ENCODE measurements at places on chromosomes 6 and 20.
A peak's percentile ranks its signal among the peaks of the same experiment; 100 is the strongest.

- DNase-seq = no peak
Observed at GRCh38 chr6:63790334-63790733, 154.7 kb downstream of the PHF3 start.

GRCh38 chr20:14336686-14337085 is 726 bp downstream of the FLRT3 start:
- no peak for DNase-seq

GRCh38 chr6:33313709-33314514 is at the start of gene TAPBP:
TSS of gene TAPBP (minus strand) at chr6:33314078. CDS start at chr6:33314041, 37 bp downstream.
- peak; percentile 78 for DNase-seq

DNA sequence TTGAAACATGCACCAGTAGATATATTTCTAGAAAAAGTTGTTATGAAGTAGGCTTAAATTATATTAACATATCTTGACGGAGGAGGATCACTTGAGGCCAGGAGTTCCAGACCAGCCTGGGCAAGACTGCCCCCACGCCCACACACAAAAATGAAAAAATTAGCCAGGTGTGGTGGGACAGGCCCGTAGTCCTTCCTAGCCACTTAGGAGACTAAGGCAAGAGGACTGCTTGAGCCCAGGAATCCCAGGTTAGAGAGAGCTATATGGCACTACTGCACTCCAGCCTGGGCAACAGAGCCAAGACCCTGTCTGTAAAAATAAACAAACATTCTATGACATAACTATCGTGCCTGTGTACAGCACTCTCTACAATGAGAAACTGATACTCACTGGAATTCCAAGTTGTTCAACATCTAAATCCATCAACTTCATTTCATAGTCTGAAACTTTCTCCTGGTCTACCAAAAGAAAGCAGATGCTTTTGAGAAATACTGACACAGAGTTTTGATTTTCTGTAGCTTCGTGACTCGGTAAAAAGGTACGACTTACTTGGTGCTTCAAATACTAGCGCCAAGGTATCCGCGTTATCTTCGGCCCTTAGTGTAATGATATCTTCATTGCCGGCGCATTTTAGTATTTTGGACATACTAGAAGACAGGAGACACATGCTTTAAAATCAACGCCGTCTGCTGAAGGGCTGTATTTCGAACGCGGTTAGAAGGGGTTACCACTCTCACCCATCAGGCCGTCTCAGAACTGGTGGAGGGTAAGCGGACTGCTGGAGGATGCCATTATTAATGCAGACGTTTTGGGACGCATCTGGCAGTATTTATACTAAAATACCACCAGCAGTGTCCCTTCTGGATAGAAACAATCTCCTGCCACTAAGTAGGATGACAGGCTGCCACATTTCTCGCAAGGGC is 1.3 kb downstream of the PCNA start:
- no peak for DNase-seq

- no peak for DNase-seq
Observed at GRCh38 chr6:162962093-162962492, 234.3 kb downstream of the PACRG start.

GRCh38 chr6:7137335-7138045 is 29.7 kb downstream of the RREB1 start:
- no peak for DNase-seq

DNA sequence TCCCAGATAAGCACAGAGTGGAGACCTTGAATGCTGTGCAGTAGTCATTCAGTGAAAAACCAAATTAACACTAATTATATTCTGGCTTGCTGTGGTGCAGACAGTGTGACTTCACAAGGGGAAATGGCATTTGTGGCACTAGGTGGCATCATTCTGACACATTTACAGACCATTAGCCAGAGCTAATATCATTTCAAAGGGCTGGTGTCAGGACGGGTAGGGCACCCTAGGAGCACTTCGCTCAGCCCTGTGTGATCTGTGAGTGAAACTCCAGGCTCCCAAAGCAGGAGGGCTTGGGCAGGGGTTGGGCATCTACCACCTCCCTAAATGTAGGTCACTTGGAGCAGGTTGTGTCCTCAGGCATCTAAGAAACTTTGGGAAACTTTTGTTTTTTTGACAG is 555.8 kb downstream of the PKHD1 start:
- no peak for DNase-seq

GRCh38 chr6:46628498-46628897 is 24.1 kb downstream of the CYP39A1 start:
- no peak for DNase-seq

- no peak for DNase-seq
Observed at GRCh38 chr20:52569201-52569600, 377.6 kb upstream of the ZFP64 start.

- DNase-seq = no peak
Observed at GRCh38 chr6:113732384-113732966, 124.7 kb upstream of the MARCKS start.

DNA sequence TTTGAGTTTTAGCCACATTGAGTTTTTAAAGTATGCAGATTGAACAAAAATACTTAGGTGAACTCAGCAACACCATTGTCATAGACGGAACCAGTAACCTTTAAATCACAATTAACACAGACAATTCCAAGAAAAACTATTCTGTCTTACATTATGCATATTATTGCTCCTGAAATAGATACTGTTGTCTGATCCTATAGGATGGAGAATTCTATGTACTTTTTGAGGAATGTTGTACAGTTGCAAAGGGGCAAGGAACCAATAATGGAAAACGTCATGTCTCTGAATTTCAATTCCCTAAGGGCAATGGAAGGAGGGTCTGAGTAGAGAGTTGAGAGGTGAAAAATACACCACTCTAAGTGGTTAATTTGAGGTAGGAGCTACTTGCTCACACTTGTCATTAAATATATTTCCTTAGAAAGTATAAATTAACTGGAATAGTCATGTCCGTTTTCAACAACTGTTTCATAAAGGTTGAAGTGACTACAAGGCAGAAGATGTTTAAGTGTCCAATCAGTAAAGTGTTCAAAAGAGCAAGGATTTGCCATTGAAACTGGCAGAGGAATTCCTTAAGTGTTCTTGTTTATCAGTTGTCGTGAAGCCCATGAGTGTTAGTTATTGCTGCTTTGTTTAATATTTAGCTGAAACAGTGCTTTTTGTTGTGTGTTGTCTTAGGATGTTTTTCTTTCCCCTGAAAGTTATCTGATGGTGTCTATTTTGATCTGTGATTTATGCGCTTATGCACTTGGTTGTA is 1.3 kb downstream of the NKAIN2 start:
- no peak for DNase-seq

GRCh38 chr6:80728101-80728750 is 621.8 kb downstream of the BCKDHB start:
- DNase-seq = no peak

- DNase-seq = no peak
Observed at GRCh38 chr6:21476112-21476511, 117.4 kb upstream of the SOX4 start.

DNA sequence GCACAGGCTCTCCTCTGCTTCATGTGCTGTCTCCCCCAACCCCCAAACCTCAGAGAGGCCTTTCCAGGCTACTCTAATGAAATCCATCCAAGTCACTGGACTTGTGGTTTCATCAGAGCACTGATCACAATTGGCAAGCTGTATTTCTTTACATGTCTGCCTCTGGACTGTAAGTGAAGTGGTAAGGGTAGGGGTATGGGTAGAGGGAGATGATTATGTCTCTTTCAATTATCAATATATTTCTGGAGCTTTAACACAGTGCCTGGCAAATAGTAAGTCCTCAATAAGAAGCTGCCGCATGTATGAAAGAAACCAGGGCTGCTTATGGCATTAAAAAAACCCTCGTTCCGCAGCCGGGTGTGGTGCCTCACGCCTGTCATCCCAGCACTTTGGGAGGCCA is 5.4 kb downstream of the TRERF1 start:
- DNase-seq = no peak

DNA sequence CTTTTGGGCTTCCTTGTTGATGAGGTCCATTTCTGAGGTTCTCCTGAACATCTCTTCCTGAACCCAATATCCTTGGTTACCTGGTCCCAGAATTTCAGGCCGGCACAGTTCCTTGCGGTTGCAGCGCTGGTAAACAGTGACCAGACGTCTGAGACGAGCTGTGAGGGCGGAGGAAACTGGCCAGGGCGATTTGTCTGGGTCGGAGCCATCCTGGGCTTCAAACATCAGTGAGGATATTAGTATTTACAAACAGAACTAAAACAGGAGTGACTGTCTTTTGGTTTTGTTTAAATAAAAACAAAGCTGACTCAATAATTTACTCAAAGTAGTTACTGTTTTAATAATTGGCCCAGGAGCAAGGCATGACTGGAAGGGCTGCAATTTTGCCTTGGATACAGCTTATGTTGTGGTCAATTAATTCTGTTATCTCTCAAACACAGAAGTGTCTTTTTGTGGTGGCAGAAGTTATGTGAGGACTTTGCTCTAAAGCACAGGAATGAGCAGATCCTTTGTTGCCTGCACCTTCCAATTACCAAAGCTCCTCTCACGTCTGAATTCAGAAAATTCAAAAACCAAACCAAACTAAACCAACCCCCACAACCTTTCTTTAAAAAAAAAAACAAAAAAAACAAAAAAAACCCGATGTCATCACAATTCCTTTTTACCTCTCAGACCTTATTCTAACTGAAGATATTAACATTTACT is 58.7 kb upstream of the EMILIN3 start:
- DNase-seq = no peak
